ENCODE measurements at places on chromosomes 3 and 15. TPM values are rescaled to one million over a fixed set of nuclear protein-coding genes. Genes with fewer than 3 reads are reported as not detected.
A peak's percentile ranks its signal among the peaks of the same experiment; 100 is the strongest.

ANKRD63 gene
- not detected for total RNA-seq

SLC9A9 gene
- 63.4 TPM for total RNA-seq

SLC51B gene
- not detected for total RNA-seq

BRK1 gene
- total RNA-seq, result 87.3 TPM

ZPLD1 gene
- total RNA-seq, result not detected

- no peak for DNase-seq
Measured at GRCh38 chr15:62021991-62022600, 38.2 kb downstream of the VPS13C start.

DNA sequence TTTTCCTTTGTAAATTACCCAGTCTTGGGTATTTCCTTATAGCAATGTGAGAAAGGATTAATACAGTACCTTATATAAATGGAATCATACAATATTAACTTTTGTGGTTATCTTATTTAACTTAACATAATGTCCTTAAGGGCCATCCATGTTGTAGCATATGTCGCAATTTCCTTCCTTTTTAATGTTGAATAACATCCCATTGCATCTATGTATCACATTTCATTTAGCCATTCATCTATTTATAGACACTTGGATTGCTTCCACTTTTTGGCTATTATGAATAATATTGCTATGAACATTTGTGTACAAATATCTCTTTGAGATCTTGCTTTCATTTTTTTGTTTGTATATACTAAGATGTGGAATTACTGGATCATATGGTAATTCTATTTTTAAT, 342.2 kb downstream of the PDCD6IP start:
- no peak for DNase-seq

DNA sequence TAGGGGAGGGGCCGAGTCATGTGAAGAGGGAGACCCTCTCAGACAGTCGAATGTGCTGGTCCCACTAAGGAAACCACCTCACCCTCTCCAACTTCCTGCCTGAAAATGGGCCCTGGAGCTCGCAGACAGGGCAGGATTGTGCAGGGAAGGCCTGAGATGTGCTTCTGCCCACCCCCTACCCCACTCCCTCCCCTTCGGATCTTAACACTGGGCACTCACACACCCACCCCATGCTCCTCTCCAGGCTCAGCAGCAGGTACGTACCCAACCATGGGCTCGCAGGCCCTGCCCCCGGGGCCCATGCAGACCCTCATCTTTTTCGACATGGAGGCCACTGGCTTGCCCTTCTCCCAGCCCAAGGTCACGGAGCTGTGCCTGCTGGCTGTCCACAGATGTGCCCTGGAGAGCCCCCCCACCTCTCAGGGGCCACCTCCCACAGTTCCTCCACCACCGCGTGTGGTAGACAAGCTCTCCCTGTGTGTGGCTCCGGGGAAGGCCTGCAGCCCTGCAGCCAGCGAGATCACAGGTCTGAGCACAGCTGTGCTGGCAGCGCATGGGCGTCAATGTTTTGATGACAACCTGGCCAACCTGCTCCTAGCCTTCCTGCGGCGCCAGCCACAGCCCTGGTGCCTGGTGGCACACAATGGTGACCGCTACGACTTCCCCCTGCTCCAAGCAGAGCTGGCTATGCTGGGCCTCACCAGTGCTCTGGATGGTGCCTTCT, 20.0 kb downstream of the ATRIP start:
- no peak for DNase-seq

GRCh38 chr3:61334783-61335182, 83.5 kb upstream of the FHIT start:
- DNase-seq, result no peak

- DNase-seq, result peak; percentile 50
Measured at GRCh38 chr15:68807249-68807648, 13.4 kb downstream of the ANP32A start.

DNA sequence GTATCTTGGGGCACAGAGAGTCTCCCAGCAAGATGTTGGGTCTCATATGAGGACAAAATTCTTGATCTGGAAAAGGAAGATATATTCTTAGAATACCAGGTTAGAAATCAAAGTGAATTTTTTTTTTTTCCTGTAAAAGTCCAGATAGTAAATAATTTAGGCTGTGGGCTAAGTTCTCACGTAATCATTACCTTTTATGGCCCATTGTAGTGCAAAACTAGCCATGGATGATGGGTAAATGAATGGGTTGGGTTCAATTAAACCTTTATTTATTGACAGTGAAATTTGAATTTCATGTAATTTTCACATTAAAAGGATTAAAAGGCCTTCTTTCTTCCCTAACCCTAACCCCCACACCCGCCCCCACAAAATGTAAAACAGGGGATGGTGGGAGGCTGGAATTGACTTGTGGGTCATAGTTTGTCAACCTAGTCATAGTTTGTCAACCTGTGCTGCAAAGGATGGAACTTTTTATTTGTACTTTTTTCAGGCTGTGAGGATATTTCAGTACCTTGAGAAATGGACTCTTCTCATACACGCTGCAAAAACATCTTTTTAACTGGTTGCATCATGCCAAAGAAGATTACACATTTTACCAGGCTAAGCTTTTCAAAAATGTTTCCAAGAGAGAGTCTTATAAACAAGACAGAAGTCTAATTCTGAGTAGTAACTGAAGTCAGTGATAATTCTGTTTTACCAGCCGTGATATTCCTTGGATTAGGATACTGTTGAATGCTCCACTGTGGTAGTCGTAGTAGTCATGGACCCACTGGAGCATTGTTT, 138.8 kb downstream of the AKAP13 start:
- DNase-seq, result no peak

DNA sequence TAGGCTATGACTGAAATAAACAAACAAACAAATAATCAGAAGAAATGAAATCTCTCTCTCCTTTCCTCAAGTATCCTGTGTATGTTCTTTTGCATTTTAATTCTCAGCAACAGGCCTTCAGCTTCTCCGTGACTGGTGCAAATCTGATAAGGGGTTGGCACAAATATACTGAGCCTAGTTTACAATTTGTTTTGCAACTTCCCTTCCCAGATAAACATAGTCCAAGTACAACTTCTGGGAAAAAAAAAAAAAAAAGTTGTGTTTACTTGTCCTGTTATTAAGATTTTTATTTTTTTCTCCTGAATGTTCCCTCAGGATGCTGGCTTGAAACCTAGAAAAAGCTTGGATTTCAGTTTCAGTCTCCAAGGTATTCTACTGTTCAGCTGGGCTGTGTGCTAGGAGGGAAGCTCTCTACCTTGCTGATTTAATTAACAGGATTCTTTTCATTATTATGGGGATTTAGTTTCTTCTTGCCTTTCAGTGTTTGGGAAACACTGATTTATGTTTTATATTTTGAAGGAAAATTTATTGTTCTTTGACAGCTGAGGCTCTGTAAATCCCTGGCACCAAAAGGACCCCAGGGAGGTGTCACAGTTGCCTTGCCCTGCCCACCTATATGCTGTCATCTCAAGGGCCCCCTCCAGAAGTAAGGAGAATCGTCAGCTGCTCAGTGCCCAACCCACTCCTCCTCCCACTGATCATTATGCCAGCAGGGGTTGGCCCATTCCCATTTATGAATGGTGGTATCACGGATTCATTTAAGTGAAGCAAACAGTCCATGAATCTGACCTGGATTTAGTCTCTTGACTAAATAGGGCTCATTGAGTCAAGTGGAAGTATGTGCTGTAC, 185.2 kb downstream of the MEIS2 start:
- DNase-seq, result no peak

DNA sequence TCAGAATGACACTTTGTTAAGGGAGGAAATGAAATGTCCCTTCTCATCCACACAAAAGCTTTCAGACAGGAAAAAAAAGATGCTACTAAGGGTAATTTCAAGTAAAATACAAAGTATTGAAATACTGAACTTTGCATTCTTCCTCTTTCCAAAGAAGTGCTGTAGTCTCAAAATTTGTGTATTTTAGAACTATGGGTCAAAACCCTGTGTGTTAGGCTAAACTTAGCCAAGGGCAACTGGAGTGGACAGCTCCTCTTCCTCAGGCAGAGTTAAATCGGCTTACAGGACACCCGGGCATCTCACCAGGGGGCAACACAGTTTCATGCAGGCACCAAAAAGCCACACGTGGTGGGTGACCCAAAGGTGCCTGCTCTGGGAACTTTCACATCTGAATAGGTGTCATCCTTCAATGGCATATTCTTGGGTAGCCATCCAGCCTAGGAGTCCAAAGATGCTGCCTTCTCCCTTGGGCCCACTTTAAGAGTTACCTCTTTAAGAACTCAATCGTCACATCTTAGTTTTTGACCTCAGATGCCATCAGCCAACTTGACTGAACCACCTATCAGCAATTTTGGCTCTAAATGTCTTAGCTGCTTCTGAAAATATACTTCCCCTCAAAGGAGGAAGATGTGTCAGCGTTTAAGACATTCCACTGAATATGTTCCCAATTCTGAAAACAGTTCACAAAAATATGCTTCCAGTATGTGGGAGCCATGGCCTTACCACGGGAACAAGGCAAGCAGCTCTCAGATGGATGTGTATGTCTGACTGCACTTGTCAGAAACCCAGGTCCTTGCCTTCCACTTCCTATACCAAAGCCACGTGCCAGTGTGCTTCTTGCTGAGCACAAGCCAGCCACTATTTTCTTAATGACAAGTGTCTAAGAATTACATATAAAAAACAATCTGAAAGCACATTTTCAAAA, 32.2 kb upstream of the MUC13 start:
- DNase-seq, result no peak

GRCh38 chr15:75810874-75811498, 32.3 kb upstream of the UBE2Q2 start:
- no peak for DNase-seq

DNA sequence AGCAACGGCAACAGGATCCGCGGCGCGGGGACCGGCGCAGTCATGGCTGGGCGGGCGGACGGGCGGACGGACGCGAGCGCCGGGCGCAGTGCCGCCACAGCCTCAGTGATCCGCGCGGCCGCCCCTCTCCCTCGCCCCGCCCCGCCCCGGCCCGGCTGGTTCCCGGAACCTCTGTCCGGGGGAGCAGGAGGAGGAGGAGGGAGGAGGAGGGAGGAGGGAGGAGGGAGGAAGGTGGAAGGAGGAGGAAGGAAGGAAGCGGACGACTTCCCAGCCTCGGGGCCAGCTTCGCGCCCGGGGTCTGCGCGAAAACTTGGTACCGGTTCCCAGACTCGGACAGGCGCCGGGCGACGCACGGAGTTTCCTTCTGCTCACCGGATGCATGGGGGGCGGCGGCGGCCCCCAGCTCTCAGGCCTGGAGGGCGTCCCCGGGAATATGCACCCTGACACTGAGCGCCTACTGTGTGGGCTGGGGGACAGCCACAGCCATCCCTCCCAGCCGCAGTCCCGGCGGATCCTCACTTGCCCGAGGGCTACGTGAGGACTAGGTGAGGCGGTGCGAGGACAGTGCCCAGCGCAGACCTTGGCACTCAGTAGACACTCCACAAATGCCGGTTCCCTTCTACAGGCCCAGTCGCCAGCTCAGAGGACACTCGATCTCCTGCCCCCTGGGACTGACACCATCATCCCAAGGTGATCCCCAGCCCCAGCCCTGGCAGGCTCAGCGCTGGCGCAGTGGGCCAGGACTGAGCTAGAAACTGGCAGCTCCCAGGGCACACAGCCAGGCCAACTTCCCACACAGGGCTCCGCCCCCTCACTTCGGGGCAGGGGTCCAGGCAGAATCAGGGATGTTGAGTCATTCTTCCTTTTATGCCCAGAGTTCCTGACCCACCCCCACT, at the start of gene SHISA5:
Gene SHISA5 (minus strand): TSS at position 124 of the 896 bp plus-strand sequence. CDS start 80 bp downstream, at position 44.
- DNase-seq, result peak; percentile 96

DNA sequence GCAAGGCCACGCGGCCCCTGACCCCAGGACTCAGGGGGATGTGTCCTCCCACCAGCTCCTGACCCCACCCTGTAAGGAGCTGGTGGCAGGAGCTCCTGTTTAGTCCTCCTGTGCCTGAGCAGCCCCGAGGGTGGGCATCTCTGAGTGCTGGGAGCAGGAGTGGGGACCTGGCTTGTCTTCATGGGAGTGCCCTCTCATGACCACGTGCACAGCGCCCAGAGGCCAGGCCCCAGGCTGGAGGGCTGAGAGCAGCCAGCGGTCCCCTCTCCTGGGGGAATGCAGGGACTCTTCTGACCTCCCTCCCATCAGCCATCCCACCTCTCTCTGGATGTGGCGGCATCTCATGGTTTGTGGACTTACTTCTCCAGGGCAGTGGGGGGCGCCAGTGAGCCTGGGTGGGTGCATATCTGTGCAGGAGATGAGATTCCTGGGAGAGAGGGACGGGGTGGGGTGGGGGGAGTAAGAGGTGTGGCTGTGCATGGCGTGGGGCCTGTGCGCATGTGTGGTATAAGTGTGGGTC, 205.6 kb downstream of the TBC1D2B start:
- DNase-seq, result peak; percentile 62

DNA sequence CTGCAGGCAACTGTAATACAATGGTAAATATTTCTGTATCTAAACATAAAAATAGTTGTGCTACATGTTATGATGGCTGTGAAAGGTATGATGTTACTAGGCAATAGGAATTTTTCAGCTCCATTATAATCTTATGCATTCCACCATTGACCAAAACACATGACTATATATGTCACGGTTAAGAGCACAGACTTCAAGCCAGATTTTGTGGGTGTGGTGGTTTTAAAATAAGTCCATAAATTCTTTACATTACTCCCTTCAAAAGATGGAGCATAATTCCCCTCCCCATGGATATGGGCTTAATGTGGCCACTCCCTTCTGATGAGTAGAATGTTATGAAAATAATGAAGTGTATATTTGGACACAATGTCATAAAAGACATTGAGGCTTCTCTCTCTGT, 88.4 kb upstream of the TBC1D5 start:
- DNase-seq, result no peak

- DNase-seq, result no peak
Measured at GRCh38 chr3:9703736-9704346, at the start of gene CPNE9. CPNE9 (plus strand) TSS chr3:9703833; CDS start chr3:9703997, 164 bp downstream.

- peak; percentile 92 for DNase-seq
Measured at GRCh38 chr3:9976721-9977709, 9.6 kb downstream of the EMC3 start.

- no peak for DNase-seq
Measured at GRCh38 chr3:55445551-55445950, 41.6 kb downstream of the WNT5A start.

GRCh38 chr15:63380151-63380807, 1.4 kb downstream of the CA12 start:
- no peak for DNase-seq

GRCh38 chr3:45596290-45596791, 1.8 kb downstream of the LIMD1 start:
- no peak for DNase-seq

- no peak for DNase-seq
Measured at GRCh38 chr3:42503957-42504333, 1.5 kb downstream of the VIPR1 start.

GRCh38 chr3:121490161-121490560, 55.6 kb downstream of the POLQ start:
- DNase-seq, result no peak

DNA sequence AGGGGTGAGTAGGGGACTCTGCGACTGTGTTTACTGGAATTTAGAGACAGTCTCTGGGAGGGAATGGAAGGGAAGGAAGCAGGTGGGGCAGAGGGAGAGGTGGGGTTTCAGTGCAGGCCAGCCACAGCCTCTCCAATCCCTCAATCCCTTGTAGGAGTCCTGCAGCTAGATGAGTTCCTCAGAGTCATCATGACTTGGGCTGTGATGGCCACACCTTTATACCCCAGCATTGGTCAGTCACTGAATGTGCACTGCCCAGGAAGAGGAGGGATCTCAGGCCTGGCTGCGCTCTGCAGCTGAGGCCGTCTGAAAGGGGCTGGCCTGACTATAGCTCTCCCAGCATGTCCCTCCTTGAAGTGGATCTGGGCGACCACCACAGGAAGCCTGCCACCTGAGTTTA, 67.3 kb upstream of the GLCE start:
- DNase-seq, result no peak

GRCh38 chr15:49988766-49989165, 130.3 kb downstream of the ATP8B4 start:
- DNase-seq, result no peak
